CD8-positive, alpha-beta memory T cell (primary cell): ENCODE measurements at places on chromosomes 3 and 15. TPM values are rescaled to one million over a fixed set of nuclear protein-coding genes. Genes with fewer than 3 reads are reported as not detected.

- DNase-seq, result no peak
These were observed 761.7 kb downstream of the VGLL3 start for GRCh38 chr3:86229086-86229774.

DNA sequence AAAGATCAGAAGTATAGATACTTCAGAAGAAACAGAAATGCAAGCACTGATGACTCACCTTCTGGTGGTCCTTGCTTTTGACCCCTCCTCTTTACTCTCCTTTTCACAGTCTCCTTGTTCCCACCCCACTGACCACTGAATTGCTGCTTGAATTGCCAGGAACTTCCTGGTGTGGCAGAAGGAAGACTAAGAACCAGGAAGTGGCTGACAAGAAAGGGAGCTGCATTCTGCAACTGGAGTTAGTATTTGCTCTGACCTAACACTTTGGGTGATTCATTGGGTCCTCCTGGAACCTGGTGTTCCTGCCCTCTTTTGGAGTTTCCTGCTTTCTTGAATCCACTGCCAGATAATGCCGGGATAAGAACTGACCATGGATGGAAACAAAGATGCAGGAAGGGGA, 23.0 kb downstream of the KY start:
- DNase-seq, result no peak

GRCh38 chr3:122668930-122669730, 11.5 kb upstream of the PARP14 start:
- no peak for DNase-seq

DNA sequence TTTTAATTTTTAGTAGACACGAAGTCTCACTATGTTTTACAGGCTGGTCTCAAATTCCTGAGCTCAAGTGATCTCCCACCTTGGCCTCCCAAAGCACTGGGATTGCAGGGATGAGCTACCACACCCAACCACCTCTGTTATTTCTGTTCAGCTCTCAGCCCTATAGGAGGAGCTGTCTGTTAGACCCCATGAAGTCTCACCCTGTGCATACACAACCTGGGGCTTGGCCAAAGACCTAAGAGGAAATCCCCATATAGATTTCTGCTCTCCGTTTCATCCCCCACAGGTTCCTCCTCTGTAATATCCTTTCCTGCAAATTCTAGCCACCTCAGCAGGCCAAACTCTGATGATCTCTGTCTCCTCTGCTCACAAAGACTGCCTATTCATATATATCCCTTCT, 56.6 kb upstream of the CTDSPL2 start:
- DNase-seq, result no peak

GRCh38 chr3:100151024-100151707, 36.9 kb upstream of the FILIP1L start:
- DNase-seq, result no peak

Gene ZNF385D
- not detected for total RNA-seq

Gene ZPLD1
- total RNA-seq, result not detected

Gene CDC25A
- total RNA-seq, result 58.4 TPM

Gene LARP6
- not detected for total RNA-seq

Gene ADGRG7
- total RNA-seq, result not detected

Gene SNRPN
- total RNA-seq, result 44.2 TPM
